ENCODE measurements at places on chromosomes 4 and X. TPM values are rescaled to one million over a fixed set of nuclear protein-coding genes. Genes with fewer than 3 reads are reported as not detected.

The TBX22 gene
- 0.88 TPM for total RNA-seq

The H2BW1 gene
- not detected for total RNA-seq

GRCh38 chr4:25981749-25982148, 67.7 kb downstream of the SMIM20 start:
- H3K4me1 ChIP-seq, result no peaks in the 10 kb centered on the region
- no peaks in the 10 kb centered on the region for H3K36me3 ChIP-seq
- H3K27me3 ChIP-seq, result no peaks in the 10 kb centered on the region

DNA sequence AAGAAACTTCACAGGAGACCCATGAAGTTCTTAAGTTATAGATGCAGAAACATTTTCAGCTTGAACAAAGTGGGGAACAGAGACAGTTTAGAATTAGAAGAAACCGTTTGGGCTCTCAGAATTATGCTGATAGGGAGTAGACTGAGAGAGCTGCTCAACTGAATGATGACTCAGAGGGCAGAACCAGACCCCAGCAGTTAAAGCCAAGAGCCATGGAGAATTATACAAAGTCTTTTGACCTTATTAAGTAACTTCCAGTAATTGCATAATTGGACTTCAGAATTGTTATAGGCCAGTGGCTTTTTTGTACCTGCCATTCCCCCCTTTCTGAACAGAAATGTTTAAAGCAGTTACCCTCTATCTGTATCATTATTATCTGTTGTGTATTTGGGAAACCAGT, 642.1 kb downstream of the CCSER1 start:
- H3K27me3 ChIP-seq, result no peaks in the 10 kb centered on the region
- no peaks in the 10 kb centered on the region for H3K36me3 ChIP-seq
- no peaks in the 10 kb centered on the region for H3K4me1 ChIP-seq
